Neuronal stem cell (in vitro differentiated cells): ENCODE measurements at places on chromosomes 6 and 20.

DNA sequence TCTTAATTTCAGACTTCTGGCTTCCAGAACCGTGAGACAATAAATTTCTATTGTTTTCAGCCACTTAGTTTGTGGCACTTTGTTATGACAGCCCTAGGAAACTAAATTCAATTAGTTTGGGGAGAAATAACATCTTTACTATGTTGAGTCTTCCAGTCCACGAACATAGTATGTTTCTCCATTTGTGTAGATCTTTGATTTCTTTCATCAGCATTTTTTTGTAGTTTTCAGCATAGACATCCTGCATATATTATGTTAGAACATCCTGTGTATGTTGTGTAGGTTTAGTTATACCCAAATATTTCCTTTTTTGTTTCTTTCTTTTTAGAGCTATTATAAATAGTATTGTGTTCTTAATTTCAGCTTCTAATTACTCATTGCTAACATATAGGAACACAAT, 18.0 kb upstream of the HMGA1 start:
- no peak for DNase-seq

GRCh38 chr6:48426636-48427035, 315.6 kb upstream of the PTCHD4 start:
- no peak for DNase-seq

DNA sequence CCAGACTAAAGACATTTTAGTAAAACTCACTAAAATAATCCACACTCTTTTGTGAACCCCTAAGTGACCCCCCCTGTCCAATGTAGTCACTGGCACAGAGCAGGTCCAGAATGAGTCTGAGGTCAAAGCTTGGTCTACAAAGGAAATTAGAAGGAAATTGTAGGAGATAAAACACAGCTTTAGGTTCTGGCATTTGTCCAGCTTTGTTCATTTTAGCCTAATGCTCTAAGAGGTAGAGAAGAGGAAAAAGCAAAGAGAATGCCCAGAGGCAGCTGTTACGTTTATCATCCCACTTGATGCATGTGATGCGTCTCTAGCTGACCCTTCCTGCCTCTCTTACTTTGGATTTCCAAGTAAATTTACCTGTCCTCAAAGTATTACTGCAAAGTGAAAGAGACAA, 62.5 kb downstream of the CNKSR3 start:
- DNase-seq: no peak

- DNase-seq: no peak
These were observed 48.9 kb upstream of the OGFRL1 start for GRCh38 chr6:71239694-71240093.

DNA sequence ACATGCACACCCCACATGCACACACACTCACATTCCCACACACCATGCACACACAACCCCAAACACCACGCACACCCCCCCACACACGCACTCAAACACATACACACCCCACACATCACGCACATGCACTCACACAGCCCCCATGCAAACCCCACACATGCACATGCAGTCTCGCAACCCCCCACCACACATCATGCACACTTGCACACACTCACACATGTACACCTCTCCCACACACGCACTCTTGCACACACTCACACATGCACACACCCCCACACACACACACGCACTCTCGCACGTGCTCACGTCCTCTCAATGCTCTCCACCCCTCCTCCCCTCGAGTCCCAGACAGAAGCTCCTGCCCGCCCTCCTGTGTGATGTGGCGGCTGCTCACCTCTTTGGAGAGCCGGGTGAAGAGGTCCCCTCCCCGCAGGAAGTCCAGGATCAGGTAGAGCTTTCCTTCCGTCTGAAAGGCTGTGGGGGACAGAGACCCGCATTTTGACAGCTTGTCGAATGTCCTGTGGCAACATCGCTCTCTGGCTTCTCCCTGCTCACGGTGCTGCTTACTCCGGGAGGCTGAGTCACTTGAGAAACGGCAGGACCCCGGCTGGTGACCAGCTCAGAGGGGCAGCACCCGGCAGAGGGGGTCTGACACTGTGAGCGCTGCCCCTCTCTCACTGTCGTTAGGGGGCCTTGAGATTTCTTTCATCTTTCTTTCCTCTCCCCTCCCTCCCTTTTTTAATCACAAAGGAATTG, 78.5 kb downstream of the RAMACL start:
- no peak for DNase-seq

DNA sequence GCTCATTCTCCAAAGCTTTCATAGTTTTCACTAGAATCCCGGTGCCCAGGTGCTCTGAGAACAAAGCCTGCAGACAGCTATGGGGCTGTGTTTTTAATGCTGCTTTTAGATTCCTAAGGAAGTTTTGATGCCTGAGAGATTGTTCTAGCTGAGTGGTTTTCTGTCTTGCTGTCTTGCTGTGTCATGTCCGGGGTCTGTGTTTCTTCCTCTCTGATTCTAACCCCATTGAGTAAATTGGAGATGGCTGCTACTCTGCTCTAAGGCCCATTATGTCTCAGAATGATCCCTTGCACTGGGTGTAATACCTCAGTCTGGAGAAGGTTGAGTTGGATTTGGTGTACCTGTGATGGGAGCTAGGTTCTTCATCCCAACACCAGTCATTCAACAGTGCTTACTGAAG, 63.4 kb downstream of the ARID1B start:
- DNase-seq: no peak

DNA sequence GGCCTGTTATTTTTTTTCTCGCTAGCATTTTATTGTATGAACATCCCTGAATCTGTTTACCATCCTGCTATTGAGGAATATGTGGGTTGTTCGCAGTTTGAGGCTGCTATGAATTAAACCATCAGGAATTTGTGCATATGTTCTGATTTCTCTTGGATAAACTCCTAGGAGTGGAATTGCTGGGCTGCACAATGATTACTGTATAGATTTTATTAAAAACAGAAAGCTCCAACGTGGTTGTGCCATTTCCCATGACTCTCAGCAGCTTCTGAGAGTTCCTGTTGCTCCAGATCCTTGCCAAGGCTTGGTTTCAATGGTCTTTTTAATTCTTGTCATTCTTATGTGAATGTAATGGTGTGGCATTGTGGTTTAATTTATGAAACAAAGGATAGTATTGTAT, 75.1 kb downstream of the EDN3 start:
- no peak for DNase-seq

DNA sequence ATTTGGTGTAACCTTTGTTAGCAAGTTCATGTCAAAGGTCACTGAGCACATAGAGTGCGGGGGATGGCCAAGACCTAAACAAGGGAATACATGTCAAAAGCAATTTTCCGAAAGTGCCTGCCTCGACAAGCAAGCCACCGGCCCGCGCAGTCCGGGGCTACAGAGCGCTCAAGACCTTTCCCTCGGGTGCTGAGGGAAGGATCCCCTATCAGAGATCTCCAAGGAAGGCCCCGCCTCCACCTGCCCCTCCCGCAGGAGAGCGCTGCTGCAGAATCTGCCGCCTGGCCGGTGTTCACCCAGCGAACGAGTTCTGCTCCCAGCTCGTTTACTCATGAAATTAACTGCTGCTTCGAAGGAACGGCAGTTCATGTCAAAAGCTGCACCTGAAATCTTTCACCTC, 252.7 kb downstream of the BMP7 start:
- peak; percentile 59 for DNase-seq

- DNase-seq: no peak
These were observed 522.0 kb upstream of the MAN1A1 start for GRCh38 chr6:119871520-119871919.

DNA sequence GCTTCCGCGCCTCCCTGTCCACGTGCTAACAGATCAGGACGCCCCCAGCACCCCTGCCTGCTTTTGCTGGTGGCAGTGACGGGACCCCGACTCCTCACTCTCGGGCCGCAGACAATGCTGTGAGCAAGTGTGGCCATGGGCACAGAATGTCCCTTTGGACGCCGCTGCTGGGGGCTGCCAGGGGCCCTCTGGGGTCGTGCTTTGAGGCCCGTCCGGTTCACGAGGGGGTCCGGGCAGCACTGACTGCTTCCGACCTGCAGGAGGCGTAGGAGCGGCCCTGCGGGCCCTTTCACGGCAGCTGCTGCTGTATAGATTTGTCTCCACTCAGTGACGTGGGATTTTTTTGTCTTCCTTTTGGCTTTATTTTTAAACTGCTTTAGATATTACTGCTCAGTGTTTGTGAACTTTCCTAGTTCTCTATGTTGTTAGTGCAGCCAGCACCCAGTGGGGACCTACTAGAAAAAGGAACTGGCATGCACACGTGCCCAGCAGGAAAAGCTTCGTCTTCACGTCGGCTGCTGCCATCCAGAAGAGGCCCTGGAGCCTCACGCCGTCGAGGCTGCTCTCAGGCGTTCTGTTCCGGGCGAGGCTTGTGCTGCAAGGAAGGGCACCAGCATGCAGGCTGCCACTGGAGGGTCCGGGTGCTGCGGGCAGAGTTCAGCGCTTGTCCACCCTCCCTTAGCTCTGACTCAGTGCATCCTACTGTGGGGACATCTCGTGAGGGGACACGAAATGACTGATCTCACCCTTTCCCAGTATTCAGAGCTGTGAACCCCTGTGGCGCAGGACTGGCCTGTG, 21.7 kb downstream of the UCKL1 start:
- DNase-seq: no peak

DNA sequence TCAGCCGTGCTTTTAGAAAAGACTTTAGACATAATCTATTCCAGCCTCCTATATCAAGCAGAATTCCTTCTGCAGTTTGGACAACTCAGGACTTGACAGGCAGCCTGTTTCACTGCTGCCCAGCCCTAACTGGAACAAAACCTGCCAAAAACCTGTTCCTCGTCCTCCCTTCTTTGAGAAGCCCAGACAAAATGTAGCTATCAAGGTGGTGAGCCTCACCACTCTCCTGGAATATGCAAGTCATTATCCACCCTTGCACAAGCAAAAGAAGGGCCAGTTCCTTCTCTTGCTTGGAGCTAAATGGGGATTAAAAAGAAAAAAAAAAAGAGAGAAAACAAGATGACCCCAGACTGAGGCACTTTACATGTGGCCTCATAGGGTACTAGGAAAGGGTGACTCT, 64.2 kb downstream of the TFAP2A start:
- DNase-seq: no peak

DNA sequence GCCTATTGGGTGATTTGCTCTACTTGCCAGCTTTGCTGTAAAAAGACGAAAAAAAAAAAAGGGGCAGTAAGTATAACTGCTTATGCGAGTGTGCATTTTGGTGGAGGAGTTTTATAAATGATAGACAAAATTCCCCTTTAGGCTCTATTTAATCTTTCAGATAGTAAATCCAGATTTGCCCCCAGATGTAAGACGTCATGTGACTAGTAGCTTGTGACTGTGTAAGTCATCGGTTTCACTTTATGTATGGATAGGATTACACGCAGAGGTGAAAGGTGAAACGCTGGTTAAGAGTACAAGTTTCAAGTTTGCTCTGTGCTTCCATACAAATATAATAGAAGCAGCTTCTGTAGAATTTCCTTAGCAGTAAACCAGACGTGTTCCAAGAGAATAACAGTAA, 7.9 kb downstream of the RAB32 start:
- no peak for DNase-seq

GRCh38 chr6:11900662-11901598, 111.2 kb upstream of the HIVEP1 start:
- DNase-seq: no peak

- no peak for DNase-seq
These were observed 129.6 kb upstream of the CST7 start for GRCh38 chr20:24819331-24819965.

DNA sequence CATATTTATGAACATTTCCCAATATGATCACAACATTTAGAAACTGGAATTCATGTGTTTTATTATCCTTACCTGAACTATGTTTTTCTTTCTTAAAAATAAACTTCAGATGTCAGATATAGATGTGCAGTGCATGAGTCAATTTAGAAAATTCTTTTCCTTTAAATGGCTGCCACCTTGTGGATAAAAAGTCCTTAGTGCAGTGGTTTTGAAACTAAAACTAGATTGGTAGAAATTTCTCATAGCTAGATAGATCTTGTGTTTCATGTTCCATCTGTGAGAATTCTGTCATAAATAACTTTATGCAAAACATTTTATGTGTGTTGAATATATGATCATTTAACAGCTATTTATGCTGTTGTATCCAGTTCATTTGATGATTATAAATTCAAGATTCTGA, 134.9 kb downstream of the KLHL32 start:
- DNase-seq: no peak

GRCh38 chr6:108039681-108040080, 34.9 kb downstream of the OSTM1 start:
- DNase-seq: no peak

GRCh38 chr6:76416821-76417605, 344.6 kb upstream of the IMPG1 start:
- DNase-seq: no peak

DNA sequence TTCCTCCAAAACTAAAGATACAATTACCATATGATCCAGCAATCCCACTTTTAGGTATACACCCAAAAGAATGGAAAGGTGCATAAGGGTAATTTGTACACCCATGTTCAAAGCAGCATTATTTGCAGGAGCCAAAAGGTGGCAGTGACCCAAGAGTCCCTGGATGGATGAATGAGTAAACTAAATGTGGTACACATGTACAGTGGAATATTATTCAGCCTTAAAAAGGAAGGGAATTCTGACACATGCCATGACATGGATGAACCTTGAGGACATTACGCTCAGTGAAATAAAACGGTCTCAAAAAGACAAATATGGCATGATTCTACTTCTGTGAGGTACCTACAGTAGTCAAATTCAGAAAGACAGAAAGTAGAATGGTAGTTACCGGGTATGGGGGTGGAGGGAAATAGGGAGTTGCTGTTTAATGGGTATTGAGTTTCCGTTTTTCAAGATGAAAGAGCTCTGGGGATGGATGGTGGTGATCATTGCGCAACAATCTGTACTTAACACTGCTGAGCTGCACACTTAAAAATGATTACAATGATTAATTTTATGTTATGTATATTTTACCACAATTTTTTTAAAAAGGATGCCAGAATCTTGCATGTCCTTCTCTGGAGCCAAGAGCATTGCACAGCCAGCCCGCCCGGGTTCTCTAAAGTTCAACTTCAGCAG, 518.9 kb upstream of the JARID2 start:
- DNase-seq: no peak

- no peak for DNase-seq
These were observed 193.3 kb upstream of the PLCB4 start for GRCh38 chr20:8875586-8875985.

DNA sequence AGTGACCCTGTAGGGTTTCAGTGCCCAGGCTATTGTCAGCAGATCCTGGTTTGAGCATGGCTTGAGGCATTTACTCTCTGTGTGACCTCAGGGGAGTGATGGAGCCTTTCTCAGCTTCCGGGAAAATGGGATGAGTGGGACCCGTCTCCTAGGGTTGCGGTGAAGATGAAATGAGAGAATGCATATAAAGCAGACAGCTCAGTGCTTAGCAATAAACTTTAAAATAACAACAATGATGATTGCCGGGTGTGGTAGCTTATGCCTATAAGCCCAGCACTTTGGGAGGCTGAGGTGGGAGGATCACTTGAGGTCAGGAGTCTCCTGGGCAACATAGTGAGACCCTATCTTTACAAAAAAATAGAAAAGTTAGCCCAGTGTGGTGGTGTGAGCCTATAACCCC, 106.0 kb upstream of the MTHFD1L start:
- no peak for DNase-seq
